ENCODE measurements at places on chromosomes 3 and 15.

GRCh38 chr3:71559021-71559420 is 24.5 kb downstream of the FOXP1 start:
- DNase-seq: no peak

DNA sequence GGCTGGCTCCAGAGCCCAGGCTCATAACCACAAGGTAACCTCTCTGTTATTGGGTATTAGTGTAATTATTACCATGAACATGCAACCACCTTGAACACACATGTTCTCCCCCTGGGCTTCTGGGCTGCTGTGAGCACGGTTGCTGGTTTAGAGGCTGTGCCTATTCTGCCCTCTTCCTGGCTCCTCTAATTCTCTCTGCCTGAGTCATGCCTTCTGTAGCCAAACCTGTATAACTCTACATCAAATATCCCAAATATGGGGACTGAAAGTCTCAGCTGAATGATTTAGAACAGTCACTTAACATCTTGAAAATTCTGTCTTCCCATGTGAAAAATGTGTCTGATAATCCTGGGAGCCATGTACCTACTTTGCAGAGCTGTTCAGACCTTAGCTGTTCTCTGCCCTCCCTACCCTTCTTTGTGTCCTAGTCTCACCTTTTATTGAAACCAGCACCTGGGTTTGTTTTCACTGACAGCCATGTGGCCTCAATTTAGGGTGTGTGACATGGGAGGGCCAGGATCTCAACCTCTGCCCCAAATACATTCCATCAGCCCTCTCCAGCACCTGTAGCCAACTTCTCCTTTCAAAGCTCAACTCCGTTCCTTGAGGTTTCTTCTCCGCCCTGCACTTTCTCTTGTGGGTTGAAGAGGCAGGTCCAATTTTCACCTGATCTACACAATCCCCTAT is 60.7 kb downstream of the PDZRN3 start:
- DNase-seq: no peak

DNA sequence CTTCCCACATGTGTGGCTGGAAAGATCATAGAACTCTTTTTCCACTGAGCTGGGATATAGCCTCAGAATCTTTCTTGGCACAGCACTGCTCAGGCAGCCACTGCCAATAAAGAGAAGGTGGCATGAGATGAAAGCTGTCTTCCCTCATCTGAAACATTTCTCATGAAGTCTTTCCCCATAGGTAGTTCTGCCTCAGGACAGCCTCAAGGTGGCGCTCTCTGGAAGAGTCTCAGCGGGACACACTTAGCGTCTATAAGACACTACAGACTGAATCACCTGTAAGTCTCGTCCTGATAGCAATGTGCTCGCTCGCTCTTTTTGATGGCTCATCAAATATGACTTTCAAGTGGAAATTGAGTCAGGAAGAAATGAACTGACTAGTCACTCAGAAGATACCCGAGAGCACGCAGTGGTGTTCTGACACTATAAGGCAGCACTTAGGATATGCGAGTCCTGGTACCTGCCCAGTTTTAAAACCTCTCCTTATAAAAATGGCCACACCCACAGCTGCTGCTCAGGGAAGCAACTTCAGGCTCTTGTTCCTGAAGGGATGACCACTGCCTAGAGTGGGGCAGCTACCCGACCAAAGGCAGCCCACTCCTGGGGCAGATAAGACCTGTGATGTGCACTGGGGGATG is 269.5 kb downstream of the SUCLG2 start:
- peak; percentile 25 for DNase-seq

- peak; percentile 33 for DNase-seq
These were observed 199.7 kb downstream of the ARRDC4 start for GRCh38 chr15:98160236-98160635.

DNA sequence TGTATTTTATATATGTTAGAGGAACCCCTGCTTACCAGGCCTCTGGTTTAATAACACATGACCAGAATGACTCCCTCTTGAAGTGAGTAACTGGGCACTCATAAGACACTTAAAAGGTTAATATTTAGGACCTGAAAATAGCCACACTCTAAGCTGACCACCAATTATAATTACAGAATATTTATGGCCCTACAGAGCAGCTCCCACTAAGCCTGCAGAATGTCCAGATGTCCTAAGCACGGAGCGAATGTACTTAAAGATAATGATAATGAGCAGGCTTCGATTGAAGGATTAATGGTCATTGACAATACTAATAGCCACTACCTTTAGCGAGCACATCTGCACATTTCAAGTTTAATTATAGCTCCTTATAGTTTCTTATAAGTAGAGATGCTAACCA is 22.8 kb upstream of the KCTD6 start:
- no peak for DNase-seq

DNA sequence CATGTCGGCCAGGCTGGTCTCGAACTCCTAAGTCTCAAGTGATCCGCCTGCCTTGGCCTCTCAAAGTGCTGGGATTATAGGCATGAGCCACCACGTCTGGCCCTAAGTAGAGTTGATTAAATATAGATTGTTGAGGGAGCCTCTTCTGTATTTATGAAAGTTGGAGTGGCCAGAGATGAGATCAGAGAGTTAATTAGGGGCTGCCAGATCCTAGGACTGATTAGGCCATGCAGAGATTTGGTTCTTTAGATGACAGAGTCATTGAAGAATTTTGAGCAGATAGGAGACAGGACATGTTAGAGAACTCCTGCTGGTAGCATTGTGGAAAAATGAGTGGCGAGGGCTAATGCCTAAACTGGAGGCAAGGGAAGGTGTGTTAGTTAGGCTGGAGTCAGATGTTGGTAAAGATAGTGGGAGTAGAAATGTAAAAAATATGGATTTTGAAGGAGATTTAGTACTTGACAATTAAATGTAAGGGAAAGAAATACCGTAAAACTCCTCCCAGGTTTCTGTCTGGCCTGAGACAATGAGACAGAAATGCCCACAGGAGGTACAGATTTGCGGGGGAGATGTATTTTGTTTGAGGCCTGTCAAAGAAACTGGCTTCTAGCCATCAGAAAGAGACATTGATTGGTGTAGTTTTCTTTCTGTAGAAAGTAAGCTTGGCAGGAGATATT is 23.4 kb downstream of the SACM1L start:
- no peak for DNase-seq

- DNase-seq: no peak
These were observed 26.4 kb downstream of the ANXA2 start for GRCh38 chr15:60371175-60372051.

DNA sequence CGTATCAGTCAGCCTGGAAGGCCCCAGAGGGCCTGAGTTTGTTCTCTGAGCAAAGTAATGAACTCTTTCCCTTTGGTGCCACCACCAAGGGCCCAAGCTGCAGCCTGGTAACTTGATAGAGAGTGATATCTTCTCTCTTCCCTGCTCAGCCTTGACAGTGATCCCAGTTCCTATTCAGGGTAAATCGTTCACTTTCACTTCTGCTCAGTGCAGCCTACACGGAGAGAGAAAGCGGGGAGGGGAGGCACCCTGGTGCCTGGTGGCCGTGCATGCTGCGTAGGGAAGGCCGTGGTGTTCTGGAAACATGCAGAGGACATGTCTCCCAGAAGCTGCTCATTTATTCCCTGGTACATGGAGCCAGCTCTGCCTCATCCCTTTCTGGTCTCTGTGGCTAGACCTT is 54.9 kb downstream of the KIF9 start:
- DNase-seq: no peak

GRCh38 chr3:50545781-50546180 is 21.8 kb downstream of the C3orf18 start:
- DNase-seq: no peak

DNA sequence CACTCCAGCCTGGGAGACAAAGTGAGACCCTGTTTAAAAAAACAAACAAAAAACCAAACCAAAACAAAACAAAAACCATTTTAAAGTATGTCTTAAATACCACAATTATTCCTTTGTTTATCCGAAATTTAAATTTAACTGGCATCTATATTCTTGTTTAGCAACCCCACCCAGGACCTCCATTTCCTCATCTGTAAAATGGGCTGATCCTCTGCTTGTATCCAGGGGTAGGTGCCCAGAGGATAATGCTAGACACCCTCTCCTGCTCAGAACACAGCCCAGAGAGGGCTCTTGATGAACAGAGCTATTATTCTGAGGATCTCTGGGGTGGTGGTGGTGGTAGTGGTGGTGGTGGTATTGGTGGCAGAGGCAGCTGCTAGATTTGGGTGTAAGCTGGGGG is 9.8 kb downstream of the SH2D7 start:
- no peak for DNase-seq

DNA sequence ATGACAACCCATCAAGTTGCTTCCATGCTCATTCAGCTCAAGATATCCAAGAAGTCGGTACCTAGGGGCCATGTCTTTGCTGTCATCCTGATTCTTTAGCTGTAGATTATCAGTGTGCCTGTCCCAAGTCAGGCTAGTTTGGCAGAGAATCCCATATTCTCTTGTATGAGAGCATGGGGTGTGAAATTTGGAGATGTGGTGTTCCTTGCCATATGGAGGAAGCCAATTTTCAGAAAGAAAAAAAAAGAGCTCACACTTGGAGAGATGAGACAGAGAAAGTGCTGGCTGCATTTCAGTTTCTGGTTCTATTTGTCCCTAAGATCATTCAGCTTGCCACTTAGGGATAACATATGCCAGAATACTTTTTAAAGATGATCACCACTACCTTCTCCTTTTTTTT is 52.3 kb upstream of the SLC4A7 start:
- DNase-seq: no peak

DNA sequence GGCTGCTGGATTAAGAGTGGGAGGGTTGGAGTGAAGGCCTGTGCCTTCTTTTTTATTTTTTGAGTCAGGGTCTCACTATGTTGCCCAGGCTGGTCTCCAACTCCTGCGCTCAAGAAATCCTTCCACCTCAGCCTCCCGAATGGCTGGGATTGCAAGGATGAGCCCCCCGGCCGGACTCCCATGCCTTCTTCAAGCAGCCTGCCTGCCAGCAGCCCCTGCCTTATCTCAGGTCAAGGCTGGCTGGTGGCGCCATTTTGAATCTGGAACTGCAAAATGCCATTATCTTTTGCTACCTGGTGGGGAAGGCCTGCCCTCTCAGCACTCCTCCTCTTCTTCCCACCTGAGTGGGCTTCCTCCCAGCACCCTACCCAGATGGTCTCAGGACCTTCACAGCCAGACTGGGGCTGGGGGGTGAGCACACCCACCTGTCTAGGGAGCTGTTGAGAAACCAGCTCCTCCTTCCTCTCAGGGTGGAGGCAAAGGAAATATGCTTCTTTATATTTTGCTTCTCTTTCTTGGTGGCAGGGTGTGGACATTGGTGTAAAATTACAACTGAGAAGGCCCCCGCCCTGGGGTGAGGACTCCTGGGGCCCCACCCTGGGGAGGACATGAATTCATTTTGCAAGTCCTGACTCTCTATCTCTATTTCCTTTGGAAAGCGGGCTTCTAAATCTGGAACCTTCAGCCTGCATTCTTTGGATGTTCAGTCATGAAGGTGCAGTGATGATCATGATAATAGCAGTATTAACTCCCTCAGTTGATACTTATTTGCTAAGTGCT is 7.7 kb upstream of the FLNB start:
- no peak for DNase-seq

DNA sequence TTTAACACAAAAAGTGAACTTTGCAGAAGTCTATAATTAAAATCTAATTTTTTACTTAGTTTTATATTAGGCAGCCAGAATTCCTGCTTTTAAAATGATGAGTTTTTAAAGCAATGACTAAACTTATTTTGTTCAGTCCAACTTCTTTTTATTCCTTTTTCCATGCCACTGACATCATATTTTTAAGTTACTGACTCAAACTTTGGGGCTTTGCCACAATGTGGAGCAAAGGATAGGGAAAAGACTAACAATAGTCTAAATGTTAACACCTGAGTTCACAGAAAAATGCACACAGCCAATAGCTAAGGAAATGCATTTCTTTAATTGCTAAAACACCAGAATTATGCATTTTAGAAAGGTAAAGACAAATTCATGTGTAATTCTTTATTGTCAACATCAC is 647.6 kb upstream of the DPPA4 start:
- DNase-seq: no peak

GRCh38 chr3:158102242-158103080 is 3.8 kb downstream of the SHOX2 start:
- DNase-seq: no peak

DNA sequence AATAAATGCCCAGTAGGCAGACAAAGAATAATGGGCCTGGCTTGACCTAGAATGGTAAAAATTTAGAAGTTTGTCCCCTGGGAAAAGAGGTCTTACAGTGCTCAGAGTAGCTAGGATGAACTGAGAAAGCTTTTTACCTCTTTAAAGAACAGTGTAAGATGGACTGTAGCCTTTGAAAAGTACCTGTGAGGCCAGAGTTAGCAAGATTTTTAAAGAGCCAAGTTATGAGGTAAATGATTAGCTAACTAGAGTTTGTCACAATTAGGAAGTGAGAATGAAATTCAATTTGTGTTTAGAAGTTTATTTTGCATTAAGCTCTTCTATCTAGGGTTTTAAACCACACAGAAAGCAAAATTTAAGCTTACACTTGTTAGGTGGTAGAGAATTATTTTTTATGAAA is 480.9 kb downstream of the ZIC1 start:
- DNase-seq: no peak

DNA sequence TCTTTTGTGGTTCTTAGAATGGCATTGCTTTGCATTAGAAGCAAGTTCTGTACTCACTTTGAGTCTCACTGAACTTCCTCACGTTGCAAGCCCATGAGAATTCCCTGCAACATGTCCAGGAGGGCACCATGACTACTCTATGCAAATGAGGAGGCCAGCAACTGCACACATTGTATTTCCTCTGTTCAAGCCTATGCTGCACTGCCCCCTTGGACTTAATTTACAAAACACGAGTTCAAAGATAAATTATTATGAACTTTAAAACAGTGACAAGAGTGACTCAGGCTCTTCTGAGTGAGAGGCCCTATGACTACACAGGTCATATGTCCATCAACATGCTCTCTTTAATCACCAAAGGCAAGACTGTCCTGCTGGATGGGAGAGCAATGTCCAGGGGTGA is 484.2 kb upstream of the ATP11B start:
- DNase-seq: no peak

GRCh38 chr15:94470492-94470891 is 239.1 kb downstream of the MCTP2 start:
- no peak for DNase-seq

DNA sequence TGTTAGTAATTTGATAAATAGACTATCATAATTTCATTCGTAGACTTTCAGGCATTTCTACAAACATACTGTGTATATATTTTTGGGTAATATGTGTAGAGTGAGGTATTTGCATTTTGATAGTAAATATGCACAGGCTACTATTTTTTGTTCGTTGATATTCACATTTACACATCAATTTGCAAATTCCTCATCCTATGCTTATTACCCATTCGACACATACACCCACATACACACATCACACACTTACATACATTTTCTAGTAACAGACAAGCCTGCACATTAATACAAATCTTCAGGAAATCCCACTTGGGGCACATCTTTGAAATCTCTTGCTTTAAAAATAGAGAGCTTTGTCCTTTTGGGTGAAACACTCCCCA is 127.9 kb upstream of the FEZF2 start:
- no peak for DNase-seq

DNA sequence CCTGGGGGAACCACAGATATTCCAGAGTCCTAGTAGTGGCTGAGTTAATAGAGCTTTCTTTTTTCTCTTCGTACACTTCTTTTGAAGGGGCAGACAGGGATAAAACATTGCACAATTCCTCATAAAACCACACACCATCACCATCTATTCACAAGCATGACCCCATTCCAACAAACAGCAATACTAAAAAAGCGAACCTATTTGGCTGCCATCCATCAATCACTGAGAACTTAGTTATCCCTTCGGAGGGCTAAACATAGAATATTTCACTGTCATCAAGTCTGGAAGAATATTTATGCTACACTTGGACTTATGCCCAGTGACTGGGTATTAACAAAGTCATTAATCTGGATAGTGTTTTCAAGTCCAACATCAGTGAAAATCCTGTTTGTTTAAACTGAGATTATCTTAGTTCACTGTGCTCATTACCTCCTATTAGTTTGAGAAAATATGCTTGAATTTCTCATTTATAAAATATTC is 80.3 kb upstream of the PRTG start:
- no peak for DNase-seq

All from CD4-positive, alpha-beta T cell treated with Interleukin-10 for 1 hour (primary cell).